ENCODE measurements at places on chromosomes 3 and 15. TPM values are rescaled to one million over a fixed set of nuclear protein-coding genes. Genes with fewer than 3 reads are reported as not detected.
A peak's percentile ranks its signal among the peaks of the same experiment; 100 is the strongest.

GRCh38 chr3:44065311-44066094 is 176.2 kb upstream of the TOPAZ1 start:
- no peak for DNase-seq

DNA sequence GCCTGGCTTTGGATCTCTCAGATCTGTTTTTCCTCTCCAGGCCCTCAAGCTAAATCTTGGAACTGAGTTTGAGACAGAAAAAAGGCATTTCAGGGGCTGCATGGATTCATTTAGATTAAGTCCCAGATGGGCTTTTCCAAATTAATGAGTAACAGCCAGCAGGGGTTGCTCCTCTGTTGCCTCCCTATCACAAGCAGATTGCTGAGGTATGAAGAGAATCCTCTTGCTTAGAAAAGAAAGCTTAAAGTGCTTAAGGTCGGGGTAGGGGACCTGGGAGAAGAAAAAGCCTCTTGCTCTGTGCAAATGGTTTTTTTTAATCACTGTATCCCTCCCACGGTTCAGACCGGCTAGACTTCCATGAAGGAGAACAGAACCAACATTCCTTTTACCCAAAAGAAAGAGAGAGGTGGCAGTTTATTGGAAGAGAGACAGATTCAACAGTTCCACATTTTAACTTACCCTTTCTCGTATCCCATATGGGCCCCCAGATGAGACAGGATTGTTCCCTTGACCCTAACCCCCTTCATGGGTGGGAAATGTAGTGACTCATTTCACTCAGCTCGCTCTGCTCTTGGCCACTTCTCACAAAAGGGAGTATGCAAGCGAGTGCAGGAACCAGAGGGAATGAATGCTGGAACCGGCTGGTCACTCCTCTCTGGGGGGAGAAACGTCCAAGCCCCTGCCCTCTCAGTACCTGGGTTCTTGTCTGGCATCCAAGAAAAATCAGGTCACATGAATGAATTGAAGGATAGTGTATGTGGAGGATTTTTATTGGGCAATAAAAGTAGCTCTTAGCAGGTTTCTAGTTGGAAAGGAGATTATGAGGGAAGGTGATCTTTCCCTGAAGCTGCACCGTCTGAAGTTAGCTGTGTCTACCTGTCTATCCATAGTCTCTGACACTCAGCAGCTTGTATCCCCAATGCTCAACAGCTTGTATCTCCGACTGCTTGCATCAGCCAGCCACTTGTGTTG is 745.2 kb downstream of the SI start:
- DNase-seq: no peak

GRCh38 chr3:50372349-50372748 is 13.0 kb upstream of the TMEM115 start:
- no peak for DNase-seq

- DNase-seq: no peak
Measured at GRCh38 chr3:136819731-136820679, 1.1 kb downstream of the SLC35G2 start.

- no peak for DNase-seq
Measured at GRCh38 chr3:12716605-12717151, 42.4 kb downstream of the TMEM40 start.

DNA sequence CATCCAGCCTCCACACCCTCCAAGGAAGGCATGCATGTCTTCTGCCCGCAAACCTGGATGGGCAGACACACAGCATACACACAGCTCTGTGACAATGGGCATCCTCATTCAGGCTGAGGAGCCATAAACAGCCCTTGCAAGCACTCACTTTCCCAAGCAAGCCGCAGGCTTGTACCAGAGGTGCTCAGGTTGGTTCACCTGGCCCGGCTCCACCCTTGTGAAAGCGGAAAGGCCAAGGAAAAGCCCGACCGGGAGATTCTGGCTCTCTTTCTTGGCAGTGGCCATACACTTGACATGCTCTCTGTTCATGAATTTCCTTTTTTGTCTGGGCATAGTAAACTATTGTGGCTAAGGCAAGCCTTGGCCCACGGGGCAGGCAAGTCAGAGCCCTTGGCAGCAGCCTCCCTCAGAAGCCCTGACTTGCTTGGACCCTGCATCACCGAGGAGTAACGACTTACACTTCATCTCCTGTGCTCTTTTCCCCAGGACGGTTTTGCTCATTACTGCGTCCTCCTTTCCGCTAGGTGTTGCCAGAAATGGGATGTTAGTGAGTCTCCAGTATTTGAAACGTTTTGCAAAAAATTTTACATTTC is 74.6 kb upstream of the BNC1 start:
- DNase-seq: peak; percentile 17

- no peak for DNase-seq
Measured at GRCh38 chr3:172106989-172107388, 67.6 kb downstream of the FNDC3B start.

GRCh38 chr15:95715116-95715903 is 615.2 kb upstream of the NR2F2 start:
- DNase-seq: no peak

DNA sequence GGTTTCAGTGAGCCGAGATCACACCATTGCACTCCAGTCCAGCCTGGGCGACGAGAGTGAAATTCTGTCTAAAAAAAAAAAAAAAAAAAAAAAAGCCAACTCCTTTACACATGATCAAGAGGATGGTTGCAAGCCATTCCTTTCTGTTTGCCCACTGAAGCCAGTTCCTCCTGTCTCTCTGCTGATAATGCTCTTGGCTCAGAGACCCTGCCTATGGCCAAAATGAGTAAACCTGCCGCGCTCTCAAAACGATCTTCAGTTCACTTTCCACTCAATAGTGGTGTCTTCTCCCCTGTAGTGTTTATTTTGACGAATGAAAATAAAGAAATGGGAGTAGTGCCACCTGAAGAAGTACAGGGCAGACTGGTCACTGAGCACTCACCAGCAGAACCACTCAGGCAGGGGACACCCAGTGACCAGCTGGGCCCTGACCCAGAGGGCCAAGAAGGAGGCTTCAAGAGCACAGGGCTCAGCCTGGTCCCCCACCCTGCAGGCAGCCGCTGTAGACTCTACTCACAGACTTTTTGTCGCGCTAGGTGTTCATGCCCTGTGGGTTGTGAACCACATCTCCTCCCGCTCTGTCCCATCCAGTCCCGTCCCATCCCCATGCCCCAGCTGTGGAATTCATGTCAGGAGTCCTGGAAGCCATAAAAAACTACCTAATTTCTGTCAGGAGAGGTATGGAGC is 23.6 kb downstream of the GRAMD2A start:
- DNase-seq: no peak

SSUH2 gene
- 2.9 TPM for polyA plus RNA-seq

SIDT1 gene
- 1.7 TPM for polyA plus RNA-seq

FES gene
- 16.4 TPM for polyA plus RNA-seq

C3orf20 gene
- 0.08 TPM for polyA plus RNA-seq

ST3GAL6 gene
- 5.7 TPM for polyA plus RNA-seq

C15orf62 gene
- 1.4 TPM for polyA plus RNA-seq
